ENCODE measurements at places on chromosomes 7 and 10.

DNA sequence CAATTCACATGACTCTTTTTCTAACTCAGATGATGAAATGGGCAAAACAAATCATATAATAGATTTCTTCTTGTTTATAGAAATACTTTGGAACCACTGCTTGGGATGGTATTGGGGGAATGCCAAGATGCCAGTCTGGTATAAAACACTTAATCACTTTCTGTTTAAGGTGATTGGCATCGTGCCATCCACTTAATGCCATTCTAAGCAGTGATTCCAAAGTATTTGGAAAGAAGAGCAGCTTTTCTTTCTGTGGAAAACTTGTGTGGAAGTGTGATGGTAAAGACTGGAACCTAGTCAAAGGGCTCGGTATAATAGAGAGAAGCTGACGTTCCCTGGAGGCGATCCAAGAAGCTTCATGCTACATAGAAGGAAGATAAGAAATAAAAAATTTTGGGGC lies 120.6 kb downstream of the TMEM26 start:
- DNase-seq = no peak

GRCh38 chr10:127198307-127198706 lies 1.9 kb upstream of the INSYN2A start:
- DNase-seq = no peak

DNA sequence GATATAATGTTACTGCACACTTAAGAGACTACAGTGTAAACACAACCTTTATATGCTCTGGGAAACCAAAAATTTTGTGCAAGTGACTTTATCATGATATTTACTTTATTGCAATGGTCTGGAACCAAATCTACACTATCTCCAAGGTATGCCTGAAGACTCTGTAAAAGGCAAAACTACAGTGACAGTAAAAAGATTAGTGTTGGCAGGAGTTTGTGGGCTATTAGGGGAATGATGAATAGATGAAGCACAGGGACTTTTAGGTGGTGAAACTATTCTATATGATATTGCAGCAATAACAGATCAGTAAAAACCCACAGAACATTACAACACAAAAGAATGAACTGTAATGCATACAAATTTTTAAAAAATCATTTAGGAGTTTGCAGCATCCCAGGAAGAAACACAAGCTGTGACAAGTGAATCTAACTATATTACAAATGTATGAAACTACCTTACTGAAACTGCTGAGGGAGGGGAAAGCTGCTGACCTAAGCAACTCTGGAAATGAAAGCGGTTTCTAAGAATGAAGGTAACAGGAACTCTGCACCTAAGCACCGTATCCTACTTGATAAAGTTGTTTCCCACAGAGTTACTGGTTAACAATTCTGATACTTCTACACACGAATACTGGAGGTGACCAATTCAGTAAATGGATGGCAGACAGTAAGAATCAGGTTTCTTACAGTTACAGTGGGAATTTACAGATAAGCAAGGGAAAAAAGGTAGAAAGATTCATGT lies 82.6 kb downstream of the ATE1 start:
- DNase-seq = no peak

GRCh38 chr10:114714281-114714741 lies 56.2 kb upstream of the ABLIM1 start:
- no peak for DNase-seq

DNA sequence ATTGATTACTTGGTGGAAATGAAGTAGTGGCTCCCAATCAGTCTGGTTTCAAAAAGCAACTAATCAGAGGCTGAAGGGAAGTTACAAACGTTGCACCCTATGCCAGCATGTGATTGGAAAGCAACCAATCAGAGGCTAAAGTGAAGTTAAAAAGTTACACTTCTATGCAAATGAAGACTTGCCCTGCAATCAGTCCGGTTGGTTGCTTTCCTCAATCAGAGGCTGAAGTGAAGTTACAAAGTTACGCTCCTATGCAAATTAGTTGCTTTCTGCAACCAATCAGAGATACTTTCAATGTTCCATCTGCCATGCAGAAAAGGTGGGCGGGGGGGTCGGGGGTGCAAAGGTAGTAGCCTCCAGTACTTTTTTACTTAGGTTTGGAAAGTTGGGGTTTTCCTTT lies 1077.1 kb downstream of the TYW1 start:
- no peak for DNase-seq

DNA sequence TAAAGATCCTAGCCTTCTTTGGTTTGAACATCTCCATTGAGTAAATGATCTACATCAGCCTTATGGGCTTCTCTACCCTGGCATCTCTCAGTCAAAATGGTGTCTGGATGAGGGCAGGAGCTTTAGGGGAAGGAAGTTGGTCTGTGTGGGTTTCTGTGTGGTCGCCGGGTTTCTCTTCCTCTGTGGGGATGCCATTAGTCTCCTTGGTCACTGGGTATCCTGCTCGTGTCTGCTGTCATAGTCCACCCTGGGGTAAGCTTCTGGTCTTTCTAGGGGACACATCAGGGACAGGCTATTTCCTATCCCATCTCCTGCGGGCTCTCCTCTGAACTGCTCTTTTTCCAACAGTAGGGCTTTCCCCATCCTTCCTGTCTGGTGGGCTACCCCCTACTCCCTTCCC lies 150.3 kb upstream of the NPY start:
- no peak for DNase-seq

DNA sequence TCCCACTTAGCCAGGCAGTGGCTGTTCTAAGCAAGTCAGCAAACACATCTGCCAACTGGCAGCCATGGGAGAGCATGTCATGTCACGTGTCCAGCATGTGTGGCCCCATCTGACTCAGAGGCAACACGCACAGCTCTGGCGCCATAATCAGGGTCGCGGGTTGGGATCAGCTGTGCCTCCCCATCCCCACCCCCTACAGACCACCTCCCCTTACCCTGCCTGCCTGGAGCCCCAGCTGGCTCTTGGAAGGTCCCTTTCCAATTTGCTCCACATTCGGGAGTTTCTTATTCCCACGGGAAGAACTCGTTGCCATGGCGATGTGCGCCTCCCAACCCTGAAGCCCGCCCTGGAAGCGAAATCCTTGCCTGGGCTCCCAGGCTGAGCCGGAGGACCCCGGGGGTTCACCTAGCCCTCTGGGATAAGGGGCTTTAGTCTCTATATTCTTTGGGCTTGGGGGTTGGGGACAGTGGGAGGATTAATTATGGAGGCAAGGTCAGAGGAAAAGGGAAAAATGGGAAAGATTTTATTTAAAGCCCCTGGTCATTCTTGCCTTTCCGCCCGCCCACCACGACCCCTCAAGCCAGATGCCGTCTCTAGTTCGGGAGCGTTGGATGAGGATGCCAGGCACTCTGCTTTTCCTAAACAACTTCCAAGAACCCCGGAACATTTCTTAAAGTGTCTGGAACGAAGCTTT lies 283.7 kb downstream of the ZEB1 start:
- DNase-seq = peak; percentile 88

- no peak for DNase-seq
Measured at GRCh38 chr10:126902157-126902556, 3.1 kb upstream of the DOCK1 start.

DNA sequence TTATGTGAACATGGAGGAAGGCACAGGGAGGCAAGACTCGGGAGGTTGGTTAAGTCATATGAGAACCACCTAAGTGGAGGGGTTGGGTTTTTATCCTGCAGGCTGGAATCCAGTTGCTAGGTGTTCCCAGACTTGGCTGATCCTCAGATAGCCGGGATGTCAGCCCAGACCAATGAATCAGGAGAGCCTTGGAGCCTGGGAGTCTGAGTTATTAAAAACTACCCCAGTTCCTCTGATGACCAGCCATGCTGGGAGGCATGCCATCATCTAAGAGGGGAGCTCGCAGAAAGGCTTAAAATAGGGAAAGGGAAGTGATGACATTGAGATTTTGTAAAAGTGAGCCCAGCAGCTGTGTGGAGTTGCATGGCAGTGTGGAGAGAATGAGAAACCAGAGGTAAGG lies 238.1 kb downstream of the ZNF248 start:
- no peak for DNase-seq

- no peak for DNase-seq
Measured at GRCh38 chr10:128086003-128086863, 40.0 kb downstream of the MKI67 start.

DNA sequence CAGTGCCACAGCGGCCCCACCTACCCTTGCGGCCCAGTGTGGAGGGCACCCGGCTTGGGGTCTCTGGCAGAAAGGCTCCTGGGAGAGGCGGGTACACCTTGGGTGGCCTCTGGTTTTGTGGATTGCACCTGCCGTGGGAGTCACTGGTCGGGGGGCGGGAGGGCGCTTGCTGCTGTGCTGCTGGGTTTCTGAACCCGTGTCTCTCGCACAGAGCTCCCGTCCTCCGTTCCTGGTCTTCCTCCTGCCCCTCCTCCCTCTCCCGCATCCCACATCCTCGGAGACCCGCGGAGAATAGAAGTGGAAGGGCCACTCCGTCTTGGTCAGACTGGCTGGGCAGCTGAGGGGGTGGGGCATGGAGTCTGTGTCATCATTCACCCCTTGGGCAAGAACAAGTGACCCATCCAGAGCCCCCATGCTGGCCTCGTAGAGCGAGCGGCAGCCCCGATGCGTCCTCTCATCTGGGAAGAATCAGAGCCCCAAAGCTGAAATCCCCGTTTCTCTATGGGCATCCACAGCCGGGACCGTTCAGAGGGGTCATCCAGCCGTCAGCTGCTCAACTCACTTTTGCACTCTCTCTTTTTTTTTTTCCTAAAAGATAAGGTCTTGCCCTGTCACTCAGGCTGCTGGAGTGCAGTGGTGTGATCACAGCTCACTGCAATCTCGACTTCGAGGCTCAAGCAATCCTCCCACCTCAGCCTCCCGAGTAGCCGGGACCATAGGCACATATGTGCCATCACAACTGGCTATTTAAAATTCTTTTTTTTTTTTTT lies 4.0 kb downstream of the MAFK start:
- no peak for DNase-seq

GRCh38 chr10:108913300-108913699 lies 1010.0 kb downstream of the XPNPEP1 start:
- DNase-seq = no peak

DNA sequence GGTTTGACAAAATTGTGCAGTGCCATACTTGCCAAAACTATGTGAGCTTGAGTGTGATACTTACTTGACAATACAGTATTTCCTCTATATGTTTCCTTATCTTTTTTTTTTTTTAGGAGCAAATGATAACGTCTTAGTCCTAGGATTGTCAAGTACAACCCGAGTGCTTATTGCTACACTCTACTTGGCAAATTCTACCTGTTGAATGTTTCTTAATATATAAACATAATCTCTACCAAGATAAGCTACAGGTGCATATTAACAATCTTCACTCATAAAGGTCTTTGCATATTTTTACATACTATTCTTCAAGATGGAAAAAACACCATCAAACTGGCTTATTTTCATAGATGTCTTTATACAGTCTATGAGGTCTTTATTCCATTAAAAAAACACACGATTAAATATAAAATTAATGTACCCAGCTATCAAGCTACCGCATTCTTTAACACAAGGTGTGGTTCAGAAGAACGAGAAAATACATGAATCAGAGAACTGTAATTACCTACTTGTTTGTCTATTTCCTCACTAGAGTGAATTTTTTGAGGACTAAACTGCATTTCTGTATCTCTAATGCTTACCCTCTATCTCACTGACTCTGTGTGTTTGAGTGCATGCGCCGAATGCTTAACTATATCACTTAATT lies 76.1 kb upstream of the PDSS1 start:
- no peak for DNase-seq

- DNase-seq = no peak
Measured at GRCh38 chr7:90251304-90251635, 6.3 kb downstream of the CFAP69 start.

GRCh38 chr10:110421512-110422138 lies 76.1 kb upstream of the DUSP5 start:
- no peak for DNase-seq

DNA sequence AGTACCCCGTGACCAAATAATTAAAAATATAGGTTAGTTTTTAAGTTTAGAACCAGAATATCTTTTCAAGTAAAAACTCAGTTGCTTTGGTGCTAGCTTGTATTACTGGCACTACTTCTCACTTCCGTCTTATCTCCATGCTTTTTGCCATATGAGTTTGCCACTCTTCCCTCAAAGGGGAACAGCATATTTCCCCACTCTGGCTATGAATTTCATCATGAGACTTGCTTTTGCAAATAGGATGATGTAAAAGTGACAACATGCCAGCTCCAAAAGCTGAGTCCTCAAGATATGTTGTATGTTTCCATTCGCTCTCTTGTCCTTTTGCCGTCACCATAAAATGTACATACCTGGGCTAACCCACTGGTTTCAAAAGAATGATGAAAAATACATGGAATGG lies 178.1 kb upstream of the SEMA3A start:
- no peak for DNase-seq

GRCh38 chr10:71316056-71316785 lies 2.8 kb upstream of the SLC29A3 start:
- no peak for DNase-seq

- DNase-seq = no peak
Measured at GRCh38 chr10:18699849-18700840, 40.9 kb downstream of the ARL5B start.

- DNase-seq = no peak
Measured at GRCh38 chr7:157506268-157506667, 169.5 kb downstream of the DNAJB6 start.

DNA sequence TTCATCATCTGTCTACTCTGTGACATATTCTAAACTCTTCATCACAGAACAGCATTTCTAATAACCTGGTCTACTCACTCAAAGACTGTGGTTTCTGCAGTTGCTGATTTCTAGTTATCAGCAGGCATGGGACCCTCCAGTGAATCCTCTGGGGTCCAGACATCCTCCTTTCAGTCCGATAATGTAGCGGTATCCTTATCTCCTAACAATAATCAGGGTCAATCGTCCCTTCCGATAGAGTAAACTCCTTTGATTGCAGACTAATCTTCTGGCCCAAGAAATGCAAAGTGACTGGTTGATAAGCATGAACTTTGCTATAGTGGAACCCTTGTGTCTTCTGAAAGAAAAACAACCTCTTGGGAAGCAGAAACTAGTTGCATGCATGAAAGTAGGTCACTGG lies 1209.8 kb upstream of the CELF2 start:
- no peak for DNase-seq
